ENCODE measurements at places on chromosomes 12 and 14. TPM values are rescaled to one million over a fixed set of nuclear protein-coding genes. Genes with fewer than 3 reads are reported as not detected.

The SERPINA12 gene
- not detected for polyA plus RNA-seq

The RND1 gene
- 3.9 TPM for polyA plus RNA-seq

The TGFB3 gene
- 3.9 TPM for polyA plus RNA-seq

The TMTC1 gene
- 1.6 TPM for polyA plus RNA-seq

The LIN7A gene
- polyA plus RNA-seq = 0.15 TPM
